Activated effector memory CD4-positive, alpha-beta T cell treated with Interleukin-2 at 50 U/mL for 16 hours (primary cell): ENCODE measurements at places on chromosomes 2 and 18.

GRCh38 chr18:63315876-63316275 is 3.7 kb downstream of the BCL2 start:
- DNase-seq = no peak

DNA sequence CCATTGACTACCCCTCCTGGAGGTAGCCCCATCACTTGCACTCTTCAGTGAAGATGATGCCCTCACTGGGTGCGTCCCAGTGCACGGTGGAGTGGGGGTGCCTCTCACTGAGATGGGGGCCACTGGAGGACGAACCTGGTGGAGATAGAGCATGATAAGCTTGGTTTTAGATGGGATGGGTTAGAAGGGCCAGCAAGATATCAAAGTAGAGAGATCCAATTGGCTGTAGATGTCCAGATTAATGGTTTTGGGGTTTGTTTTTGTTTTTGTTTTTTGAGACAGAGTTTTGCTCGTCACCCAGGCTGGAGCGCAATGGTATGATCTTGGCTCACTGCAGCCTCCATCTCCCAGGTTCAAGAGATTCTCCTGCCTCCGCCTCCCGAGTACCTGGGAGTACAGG is 28.3 kb downstream of the DPYSL5 start:
- DNase-seq = no peak

- DNase-seq = no peak
Observed at GRCh38 chr18:36589857-36590543, 238.8 kb downstream of the TPGS2 start.

GRCh38 chr2:28074137-28074536 is 183.6 kb downstream of the BABAM2 start:
- DNase-seq = no peak

GRCh38 chr18:23193742-23194141 is 58.5 kb downstream of the CABLES1 start:
- no peak for DNase-seq

- no peak for DNase-seq
Observed at GRCh38 chr18:41268271-41268670, 686.8 kb upstream of the PIK3C3 start.

DNA sequence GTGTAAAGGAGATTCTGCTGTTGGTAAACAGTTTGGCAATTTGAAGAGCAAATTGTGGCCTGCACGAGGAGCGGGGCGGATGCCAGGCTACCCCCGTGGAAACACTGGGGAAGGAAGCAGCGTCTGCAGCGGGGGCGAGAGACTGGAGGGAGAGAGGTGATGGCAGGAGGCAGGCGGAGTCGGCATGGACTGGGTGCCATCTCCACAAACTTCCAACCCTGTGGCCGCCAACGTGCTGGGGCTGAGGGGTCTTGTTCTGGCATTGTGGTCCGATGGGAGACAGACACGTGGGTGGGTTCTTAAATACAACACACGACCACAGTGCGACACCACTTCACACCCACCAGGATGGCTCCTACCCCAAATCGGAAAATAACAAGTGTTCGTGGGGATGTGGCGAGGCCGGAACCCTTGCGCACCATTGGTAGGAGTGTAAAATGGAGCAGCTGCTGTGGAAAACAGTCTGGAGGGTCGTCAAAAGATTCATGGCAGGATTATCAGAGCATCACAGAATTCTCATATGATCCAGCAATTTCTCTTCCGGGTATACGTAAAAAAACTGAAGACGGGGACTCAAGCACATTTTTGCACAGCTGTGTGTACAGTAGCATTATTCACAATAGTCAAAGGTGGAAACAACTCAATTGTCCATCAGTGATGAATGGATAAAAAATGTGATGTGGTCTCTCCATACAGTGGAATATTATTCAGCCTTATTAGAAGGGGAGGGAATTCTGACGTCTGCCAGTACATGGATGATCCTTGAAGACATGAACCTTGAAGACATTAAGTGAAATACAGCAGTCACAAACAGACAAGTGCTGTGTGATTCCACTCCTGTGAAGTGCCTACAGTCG is 82.4 kb upstream of the HPCAL1 start:
- no peak for DNase-seq

DNA sequence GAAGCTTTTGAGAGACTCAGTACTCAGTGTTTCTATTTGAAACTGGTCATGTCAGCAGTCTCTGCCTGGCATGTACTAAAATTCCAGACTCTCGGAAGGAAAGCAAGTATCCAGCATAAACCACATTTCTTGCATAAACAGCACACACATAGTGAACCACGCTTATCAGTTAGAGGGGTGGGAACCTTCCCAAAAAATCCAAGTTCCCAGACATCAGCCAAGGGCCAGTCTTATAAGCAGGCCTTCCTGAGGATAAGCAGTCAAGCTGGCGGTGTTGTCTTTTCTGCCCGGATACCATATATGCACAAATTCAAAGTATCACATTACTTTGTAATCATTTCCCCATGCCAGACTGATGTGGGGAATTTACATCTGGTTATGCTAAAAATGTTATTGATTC is 73.6 kb downstream of the ST6GAL2 start:
- no peak for DNase-seq

- DNase-seq = no peak
Observed at GRCh38 chr18:49352321-49352720, 108.1 kb downstream of the DYM start.

GRCh38 chr18:56637711-56638231 is 621 bp downstream of the TXNL1 start:
- DNase-seq = peak; percentile 15

DNA sequence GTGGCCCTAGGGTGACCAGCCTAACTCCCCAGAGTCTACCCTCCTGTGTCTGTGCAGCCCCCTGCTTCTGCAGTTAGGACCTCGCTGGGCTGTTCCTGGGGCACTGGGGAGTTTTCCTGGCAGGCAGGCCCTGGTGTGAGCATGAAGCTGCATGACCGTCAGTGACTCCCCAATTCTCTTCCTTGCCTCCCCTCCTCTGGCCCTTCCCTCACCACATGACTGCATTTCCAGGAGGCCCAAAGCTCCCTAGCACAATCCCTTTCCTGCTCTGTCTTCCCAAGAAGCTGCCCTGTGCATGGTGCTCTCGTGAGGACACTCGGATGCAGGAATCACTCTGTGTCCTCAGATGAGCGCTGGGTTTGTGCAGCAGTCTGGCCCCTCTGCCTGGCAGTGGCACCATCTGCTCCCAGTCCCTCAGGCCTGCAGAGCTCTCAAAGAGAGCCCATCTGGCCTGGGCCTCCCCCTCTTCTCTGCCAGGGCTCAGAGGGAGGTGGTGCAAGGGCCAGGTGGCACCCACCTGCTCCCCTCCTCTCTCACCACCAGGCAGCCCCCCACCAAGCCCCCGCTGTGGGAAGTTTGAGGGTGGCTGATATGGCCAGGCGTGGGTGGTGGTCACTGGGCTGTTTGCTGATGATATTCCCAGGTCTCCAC is 125.6 kb upstream of the HS6ST1 start:
- no peak for DNase-seq

DNA sequence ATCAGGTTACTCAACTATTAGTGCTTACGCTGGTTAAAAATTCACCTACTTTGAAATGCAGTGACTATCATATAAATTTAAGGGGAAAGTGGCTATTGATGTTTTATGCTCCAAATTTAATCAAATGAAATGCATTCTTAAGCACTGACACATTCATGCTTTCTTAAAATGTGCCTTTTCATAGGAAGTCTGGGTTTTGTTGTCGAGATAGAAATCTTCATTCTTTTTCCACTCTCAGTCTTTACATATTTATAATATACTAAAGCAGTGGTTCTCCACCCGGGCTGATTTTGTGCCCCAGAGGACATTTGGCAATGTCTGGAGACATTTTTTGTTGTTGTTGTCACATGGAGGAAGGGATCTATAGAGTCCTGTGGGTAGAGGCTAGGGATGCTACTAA is 167.9 kb downstream of the PAX3 start:
- no peak for DNase-seq

DNA sequence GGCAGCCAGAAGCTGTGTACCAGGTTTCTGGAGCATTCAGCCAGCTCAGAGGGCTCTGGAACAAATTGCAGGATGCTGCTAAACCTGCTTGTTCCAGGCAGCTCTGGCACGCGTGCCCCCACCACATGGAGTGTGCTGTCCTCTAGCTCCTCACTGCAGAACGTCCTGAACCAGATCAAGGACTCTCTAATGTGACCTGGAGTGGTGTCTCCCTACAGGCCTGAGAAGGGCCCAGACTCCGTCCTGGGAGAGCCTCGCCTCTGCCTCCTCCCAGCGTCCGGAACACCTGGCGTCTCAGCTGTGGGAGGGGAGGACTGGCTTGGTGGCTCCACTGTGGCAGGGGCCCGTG is 115.6 kb upstream of the GPC1 start:
- no peak for DNase-seq

DNA sequence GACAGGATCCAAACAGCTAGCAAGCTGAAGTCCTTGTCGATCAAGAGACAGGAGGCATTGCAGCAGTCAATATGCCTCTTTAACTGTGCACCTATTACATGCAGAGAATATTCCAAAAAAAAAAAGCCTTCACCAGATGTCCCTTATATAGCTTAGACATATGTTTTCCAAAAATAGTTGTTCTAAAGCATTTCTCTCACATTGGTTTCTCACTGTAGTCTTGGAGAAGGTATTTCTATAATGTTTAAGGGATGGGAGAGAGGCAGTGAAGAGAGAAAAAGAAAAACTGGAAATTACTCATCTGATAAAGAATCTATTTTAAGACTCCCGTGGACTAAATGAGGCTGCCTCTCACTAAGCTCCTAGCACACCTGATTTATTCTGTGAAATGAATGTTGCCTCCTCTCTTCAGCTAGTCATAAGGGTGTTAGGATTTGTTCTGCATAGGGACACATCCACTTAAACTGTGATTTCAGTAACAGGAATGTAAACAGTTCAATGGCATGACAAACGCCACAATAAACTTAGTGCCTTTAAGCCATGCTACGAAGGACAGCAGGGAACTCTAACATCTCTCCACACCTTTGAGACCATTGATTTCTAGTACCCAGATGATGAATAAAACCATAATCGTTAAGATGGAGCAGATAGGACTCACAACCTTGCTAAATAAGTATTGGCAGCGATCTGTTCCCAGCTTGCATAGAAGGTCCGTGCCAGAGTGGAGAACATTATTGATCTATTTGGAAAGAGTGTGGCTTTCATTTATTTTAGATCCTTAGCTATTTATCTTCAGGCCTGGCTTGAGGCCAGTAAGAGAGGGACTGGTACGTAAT is 98.6 kb upstream of the NCK2 start:
- no peak for DNase-seq

DNA sequence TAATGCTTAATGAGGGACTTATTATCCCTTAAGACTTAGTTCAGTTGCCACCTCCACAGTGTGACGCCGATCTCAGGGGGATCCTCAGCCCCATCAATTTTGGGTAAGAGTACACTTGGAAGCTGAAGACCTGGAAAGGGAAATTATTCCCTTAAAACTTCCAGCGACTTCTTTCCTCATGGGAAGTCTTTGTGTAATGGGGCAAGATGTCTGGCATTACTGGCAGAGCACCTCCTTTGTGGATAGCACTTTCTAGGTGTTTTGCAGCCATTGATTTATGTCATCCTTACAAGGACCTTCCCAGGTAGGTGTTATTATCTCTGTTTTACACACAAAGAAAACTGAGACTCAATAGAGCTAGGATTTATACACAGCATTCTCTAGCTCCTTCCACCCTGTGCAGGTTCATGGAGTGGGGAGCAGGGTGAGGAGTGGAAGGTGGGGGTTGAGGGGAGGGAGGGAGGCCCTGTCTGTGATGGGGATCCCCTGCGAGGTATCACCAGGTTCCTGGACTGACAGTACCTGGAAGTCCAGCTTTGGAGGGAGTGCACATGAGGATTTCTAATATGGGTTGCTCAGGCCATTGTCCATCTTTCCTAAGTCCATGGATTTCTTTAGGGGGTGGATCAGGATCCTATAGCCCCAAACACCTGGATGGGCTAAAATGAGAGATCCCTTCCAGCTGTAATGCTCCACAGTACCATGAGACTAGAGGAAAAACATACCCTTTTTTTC is 79.4 kb downstream of the MYCN start:
- DNase-seq = no peak

GRCh38 chr18:40607542-40608148 is 1347.4 kb upstream of the PIK3C3 start:
- DNase-seq = no peak

GRCh38 chr2:216866515-216867095 is 6.7 kb upstream of the TNP1 start:
- no peak for DNase-seq

DNA sequence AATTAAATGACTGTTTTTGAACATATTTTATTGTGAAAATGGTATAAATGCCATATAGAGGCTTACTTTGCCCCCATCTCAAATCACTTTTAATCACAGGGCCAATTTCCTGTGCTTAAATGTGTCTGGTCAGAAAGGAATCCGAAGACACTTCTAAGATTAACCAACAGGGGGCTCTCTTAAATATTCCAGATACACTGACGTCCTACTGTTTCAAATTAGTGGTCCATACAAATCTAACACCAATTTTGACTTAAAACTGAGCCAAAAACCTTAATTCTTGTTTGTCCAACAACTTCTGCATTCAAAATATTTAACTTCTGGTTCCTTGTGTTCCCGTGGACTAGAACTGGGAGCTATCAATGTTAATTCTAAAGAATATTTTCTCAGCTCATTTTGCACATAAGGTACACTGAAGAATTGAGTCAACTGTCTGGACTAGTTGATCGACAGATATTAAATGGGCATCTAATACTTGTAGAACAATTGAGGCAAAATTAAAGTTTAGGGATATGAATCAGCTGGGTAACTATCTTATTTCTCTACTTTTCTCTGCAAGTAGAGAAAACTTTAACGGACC is 557.5 kb downstream of the ARHGAP15 start:
- no peak for DNase-seq

GRCh38 chr2:150983314-150983897 is 278.3 kb downstream of the RBM43 start:
- no peak for DNase-seq

DNA sequence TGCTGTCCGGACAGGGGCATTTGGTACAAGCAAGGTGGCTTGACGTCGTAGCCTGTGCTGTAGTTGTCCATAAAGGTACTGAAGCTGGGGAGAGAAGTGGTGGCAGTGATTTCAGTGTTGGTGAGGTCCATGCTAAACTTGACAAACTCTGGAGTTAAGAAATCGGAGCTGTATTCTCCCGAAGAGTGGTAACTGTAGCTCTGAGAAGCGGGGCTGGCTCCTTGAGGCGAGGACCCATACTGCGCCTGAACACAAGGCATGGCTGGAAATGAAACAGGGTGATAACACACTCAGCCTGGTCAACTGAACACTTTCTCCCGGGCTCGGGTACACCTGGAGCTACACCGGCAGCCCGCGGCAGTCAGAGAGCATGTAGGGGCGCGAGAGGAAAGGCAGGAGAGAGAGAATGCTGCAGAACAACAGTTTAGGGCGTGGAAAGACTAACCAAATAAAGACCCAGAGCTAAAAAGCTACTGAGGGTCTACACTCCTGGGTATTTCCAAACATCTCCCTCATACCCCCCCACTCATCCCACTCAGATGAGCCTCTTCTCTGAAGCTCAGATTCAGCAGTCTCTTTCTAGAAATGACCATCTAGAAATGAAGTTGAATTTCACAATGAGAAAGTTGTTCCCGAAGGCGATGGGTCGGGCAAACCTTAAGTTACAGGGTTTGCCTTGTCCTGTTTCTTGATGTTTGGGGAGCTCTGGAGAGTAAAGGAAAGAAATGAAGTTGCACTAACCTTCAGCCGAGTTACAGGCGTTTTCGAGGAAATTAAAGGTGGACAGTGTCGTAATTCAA is 2.4 kb downstream of the NR4A2 start:
- DNase-seq = no peak
